ENCODE measurements at places on chromosomes 6 and 20.
A peak's percentile ranks its signal among the peaks of the same experiment; 100 is the strongest.

DNA sequence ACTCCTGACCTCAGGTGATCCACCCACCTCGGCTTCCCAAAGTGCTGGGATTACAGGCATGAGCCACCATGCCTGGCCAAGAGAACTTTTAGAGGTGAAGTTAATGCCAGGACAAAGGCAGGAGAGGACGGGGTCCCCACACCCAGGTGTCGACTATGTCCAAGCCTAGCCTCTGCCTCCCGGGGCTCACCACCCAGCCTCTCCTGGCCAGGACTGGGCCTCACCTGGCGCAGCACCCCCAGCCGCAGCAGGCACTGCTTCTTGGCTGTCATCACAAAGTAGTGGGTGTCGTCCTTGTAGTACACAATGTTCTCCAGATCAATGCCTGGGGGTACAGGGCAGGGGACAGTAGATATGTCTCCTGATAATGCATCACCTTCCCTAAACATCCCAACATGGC, 4.2 kb downstream of the MICAL1 start:
- no peak for DNase-seq

DNA sequence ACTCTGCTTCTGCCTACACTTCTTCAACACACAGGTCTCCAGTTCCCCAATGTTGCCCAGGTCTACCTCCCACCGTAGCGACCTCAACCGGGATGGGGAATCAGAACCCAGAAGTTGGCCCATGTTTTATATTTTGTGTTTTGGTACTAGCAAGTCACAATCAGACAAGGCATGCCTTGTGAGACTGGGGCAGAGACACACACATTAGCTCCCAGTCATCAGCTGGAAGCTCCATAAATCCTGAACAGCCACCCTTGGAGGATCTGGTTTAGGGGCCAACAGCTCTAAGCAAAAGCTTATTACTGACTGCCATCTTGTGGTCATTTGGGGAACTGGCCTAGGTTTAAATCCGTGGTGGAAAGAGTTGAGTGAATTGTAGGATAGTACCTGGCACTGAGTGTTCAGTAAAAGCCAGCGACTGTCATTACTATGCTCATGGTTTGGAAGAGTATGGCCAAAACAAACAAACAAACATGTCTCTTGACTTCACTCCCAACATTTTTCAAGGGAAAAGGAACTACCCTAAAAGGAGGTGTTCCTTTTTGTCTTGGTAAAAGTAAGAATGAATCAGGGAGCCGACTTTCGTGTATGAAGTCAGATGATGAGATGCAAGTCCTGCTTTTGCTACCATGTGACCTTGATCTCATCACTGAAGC, 40.5 kb downstream of the PIM1 start:
- peak; percentile 85 for DNase-seq

GRCh38 chr6:21864206-21864605, 270.7 kb downstream of the SOX4 start:
- DNase-seq: no peak

DNA sequence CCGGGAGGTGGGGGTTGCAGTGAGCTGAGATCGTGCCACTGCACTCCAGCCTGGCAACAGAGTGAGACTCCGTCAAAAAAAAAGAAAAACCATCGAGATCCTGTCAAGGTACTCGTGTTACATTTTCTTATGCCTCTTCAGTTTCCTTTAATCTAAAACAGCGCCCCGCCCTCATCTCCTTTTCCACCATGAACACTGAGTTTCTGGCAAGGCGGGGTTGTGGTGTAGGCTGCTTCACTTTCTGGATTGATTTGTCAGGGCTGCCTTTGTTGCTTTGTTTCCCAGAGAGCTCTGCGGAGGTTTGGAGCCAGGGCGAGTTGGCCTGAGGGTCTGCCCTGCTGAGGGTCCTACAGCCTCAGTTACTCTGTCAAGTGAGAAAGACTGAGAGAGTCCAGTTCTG, 8.9 kb downstream of the ITPR3 start:
- no peak for DNase-seq

- DNase-seq: no peak
Measured at GRCh38 chr20:33280775-33281174, 2.2 kb upstream of the BPIFB1 start.

- peak; percentile 75 for DNase-seq
Measured at GRCh38 chr20:44909872-44910689, at the start of gene PABPC1L. Gene PABPC1L (plus strand): TSS chr20:44910060. CDS start chr20:44910144, 84 bp downstream.

- no peak for DNase-seq
Measured at GRCh38 chr6:6842291-6842690, 253.8 kb downstream of the LY86 start.

DNA sequence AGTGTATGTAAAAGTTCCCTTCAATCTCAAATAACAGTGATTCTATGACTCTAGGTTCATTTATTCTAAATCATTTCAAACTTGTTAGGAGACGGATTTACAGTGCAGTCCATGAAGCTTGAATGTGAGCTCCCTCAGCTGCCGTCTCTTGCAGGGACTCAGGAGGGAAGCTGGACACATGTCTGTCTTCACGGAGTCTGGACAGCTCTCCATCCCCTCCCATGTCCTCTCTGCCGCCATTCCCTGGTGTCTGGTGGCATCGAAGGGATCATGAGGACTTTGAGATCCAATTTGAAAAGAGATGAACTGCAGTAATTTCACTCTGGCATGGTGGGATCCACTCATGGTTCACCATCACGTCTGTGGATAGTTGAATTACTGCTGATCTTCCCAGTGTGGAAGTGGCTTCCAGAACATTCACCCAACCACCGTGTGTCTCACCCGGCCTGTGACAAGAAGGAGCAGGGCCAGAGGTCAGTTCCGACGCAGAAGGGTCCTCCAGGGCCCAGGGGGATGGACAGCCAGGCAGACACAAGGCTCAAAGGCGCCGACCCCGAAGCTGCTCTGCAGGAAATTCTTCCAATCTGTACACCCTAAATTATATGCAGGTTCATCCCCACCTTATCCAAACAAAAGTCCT, 370.1 kb downstream of the THBS2 start:
- DNase-seq: no peak

GRCh38 chr6:128886706-128887105, 3.8 kb downstream of the LAMA2 start:
- no peak for DNase-seq

DNA sequence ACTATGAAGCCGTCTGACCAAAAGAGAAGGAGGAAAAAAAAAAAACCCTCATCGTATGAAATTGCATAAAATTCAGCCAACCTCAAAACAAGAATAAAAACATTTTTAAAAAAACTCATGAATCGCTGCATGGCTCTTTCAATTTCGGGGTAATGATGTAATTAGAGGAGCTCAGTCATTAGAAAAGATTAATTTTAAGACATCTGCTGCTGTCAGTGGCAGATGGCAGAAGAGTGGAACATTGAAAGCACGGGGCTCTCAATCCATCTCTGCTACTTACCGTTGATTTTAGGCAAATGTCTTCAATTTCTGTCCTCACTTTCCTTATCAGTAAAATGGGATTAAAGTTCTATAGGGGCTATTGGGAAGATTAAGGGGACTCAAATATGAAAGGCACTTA, 79.1 kb downstream of the EYA2 start:
- no peak for DNase-seq

- DNase-seq: no peak
Measured at GRCh38 chr6:131225127-131225526, 89.9 kb downstream of the AKAP7 start.

- DNase-seq: no peak
Measured at GRCh38 chr20:50050660-50051308, 62.2 kb downstream of the UBE2V1 start.

DNA sequence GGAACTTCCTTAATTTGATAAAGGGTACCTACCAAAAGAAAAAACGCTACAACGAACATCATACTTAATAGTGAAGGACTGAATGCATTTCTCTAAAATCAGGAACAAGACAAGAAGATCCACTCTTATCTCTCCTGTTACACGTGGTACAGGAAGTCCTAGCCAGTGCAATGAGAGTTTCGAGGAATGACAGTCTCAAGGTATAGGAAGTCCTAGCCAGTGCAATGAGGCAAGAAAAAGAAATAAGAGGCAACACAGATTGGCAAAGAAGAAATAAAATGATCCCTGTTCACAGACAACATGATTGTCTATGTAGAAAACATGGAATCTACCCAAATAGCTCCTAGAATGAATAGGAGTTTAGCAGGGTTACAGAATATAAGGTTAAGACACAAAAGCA, 167.8 kb upstream of the MLN start:
- no peak for DNase-seq

- no peak for DNase-seq
Measured at GRCh38 chr6:35691027-35691824, 2.5 kb upstream of the FKBP5 start.

- DNase-seq: peak; percentile 62
Measured at GRCh38 chr20:38692436-38693411, 31.6 kb upstream of the SLC32A1 start.

GRCh38 chr6:12767016-12767415, 50.4 kb downstream of the PHACTR1 start:
- DNase-seq: peak; percentile 61

DNA sequence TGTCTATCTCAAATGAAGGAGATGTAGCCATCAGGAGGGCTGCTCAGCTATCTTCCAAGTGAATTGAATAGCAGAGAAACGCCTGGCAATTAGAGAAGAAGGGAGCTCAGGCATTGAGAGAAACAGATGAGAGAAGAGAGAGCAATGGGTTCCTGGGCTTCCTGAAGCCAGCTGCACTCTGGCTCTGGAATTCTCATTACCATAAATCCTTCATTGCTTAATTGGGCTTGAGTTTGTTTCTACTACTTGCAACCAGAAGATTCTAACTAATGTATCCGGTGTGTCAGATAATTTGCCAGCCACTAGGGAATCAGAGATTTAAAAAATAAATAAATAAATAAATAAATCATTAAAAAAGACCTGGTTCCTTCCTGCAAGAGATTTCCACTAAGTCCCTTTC, 25.0 kb upstream of the CDKAL1 start:
- no peak for DNase-seq

DNA sequence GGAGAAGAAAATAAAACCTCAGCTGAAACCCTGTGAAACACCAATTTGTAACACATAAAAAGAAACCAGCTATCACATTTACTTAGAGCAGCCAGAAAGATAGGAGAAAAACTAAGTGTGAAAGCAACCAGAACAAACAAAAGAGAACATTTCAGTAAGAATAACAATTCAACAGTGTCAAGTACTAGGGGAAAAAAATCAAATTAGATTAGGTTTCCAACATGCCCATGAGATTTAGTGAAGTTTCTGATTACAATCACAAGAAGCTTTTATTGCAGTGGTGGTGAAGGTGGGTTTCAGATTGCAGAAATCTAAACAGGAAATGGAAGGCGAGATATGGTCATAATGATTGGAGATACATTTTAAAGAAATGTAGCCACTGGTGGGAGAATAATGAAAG, 22.1 kb upstream of the TRDN start:
- DNase-seq: no peak

- DNase-seq: no peak
Measured at GRCh38 chr6:103797738-103798137, 1062.0 kb downstream of the HACE1 start.

DNA sequence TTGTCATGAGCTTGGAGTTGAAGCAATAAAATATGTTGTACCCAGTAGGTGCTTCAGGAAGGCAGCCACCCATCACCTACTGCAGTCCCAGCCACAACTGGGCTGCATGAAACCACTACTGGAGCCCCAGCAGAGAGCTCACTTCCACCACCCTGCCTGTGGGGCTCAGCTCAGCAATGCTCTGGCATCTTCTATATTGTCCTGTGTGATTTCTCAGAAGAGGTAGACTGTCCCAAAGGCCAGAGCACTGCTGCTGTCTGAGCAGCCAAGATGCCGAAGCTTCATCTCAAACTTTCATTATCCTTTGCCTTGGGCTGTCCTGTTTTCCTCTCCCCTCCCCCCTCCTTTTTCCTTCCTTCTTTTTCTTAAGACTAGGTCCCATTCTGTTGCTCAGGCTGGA, 126.9 kb downstream of the DHX35 start:
- DNase-seq: no peak

DNA sequence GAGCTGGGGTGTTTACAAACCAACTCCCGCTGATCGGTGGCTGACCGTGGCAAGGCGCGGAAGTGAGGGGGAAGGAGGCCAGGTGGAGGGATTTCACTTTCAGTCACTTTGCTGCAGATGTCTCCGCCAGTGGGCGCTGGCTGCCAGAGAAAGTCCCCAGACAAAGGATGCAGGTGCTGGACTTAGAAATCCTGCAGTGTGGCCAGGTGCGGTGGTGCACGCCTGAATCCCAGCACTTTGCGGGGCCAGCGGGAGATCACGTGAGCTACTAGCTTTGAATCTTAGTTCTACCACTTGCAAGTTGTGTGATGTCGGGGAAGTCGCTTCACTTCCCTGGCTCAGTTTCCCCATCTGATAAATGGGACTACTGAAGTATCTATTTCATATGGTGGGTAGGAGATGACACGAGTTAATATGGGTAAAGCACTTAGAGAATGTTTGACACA, 180.4 kb downstream of the ZNF217 start:
- peak; percentile 49 for DNase-seq

DNA sequence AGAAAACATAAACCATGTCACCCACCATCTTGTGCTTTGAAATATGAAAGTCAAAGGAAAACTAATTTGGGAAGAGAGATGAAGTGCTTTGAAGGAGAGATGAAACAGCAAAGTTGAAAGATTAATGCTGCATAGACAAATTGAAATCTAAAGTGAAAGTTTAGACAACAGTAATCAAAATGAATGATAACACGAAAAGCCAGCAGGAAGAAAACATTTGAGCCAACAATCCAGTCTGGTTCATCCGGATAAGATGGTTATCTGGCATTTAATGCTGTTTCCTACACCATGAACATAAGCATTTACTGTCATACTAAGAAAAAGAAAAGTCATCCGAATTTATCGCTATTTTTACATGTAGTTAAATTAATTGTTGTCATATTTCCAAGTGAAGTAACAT, 595 bp downstream of the HAO1 start:
- no peak for DNase-seq

GRCh38 chr20:46987001-46987400, 92.4 kb downstream of the EYA2 start:
- no peak for DNase-seq

DNA sequence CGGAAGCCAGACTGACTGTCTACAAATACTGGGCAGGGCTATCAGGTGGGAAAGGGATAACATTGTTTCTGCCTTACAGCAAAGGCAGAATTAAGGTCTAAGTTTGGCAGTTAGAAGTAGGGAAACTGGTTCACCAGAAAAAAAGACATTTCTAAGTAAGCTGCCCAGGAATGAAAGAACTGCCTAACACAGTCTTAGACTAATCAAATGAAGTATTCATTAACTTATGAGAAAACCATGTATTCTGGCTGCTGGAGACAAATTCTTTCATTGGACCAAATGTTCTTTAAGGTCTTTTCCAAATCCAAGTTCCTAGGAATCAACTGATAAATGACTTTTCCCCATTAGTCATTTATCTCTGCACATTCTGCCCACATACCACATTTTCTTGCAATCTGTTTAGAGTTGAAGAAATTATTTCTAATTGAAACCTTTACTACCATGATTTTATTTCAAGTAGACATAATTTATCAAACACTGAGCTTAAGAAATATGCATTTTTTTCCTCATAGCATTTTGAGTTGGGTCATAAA, 120.3 kb upstream of the OGFRL1 start:
- DNase-seq: no peak

DNA sequence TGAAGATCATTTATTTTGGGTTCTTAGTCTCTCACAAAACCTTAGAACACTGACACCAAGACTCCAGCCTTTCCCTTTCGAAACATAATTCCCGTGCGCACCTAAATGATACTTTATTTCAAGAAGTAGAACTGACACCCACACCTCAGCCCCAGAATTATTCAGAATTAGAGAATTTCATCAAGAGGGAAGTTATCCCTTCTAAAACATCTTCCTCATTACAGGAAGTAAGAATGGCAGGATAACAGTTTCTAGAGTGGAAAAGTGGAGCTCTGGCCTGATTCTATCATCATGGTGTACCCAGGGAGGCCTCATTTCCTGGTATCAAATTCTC, 1.4 kb upstream of the SRXN1 start:
- no peak for DNase-seq
